ENCODE measurements at places on chromosomes 12 and 14.

- no peak for DNase-seq
Observed at GRCh38 chr12:82008251-82008650, 249.1 kb upstream of the PPFIA2 start.

- peak; percentile 74 for DNase-seq
Observed at GRCh38 chr12:20368651-20369304, 441 bp downstream of the PDE3A start.

DNA sequence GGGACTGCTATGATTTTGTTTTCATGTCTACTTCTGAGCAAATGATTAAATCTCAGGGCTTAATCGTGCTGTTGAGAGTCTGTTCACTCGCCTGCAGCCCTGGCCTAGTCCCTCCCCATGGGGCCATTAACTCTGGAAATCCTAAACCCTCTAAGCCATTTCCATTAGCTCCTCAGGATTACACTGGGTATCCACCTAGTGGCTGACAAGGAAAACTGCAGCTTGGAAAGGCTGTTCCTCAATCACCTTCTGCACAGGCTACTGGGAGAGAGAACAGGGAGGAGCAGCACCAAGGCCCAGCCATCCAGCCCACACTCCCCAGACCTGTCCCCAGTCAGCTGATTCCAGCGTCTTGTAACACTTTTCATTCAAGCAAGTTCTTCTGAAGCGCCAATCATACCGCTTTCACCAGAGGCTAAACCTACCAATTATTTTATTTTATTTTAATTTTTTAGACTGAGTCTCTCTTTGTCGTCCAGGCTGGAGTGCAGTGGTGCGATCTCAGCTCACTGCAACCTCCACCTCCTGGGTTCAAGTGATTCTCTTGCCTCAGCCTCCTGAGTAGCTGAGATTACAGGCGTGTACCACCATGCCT, 48.7 kb downstream of the NEUROD4 start:
- DNase-seq = peak; percentile 84

- no peak for DNase-seq
Observed at GRCh38 chr14:91207008-91207407, 37.5 kb downstream of the GPR68 start.

GRCh38 chr14:87005280-87005679, 987.7 kb downstream of the GALC start:
- no peak for DNase-seq

GRCh38 chr12:93957168-93957567, 191.2 kb upstream of the PLXNC1 start:
- DNase-seq = no peak

DNA sequence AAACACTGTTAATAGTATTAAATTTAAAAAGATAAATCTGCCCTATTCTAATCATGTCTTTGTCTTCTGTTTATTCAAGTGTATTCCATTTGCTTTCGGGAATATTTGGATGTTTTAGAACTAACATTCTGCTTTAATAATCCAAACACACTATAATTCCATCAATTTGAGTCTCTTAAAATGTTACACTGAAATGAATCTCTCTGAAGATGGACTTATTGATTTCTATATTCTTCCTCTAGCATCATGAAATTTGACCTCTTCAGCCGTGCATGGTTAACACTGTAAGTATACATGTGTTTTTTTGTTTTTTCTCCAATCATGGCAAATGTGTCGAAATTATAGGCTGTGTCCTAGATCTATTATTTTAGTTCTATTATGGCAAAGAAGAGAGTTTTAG, 339.2 kb downstream of the ACSS3 start:
- DNase-seq = no peak

- DNase-seq = no peak
Observed at GRCh38 chr12:40226705-40227104, 1.9 kb downstream of the LRRK2 start.

Data from D341Med (cell line).